Cardiac septum (tissue), 1 donor: ENCODE measurements at places on chromosomes 5 and 9. TPM values are rescaled to one million over a fixed set of nuclear protein-coding genes. Genes with fewer than 3 reads are reported as not detected.

GRCh38 chr5:17399931-17400330 is 98.1 kb upstream of the TAF11L2 start:
- no peak for DNase-seq

DNA sequence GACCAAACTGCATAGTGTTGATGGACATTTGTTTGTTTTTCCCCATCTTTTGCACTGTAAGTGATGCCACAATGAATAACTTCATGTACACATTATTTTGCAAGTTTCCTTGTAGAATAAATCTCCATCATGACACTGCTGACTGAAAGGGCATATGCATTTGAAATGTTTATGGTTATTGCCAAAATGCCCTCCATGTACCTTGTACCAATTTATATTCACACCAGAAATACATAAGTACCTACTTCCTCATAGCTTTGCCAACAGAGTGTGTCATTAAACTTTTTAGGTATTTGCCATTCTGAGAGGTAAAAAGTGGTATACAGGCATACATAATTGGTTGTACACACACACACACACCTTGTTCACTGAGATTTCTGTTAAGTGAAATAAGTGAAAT is 361.0 kb upstream of the PCSK5 start:
- no peak for DNase-seq

GRCh38 chr9:89686126-89686525 is 81.3 kb downstream of the GADD45G start:
- DNase-seq, result no peak

GRCh38 chr5:77844623-77845323 is 68.6 kb upstream of the TBCA start:
- no peak for DNase-seq

GRCh38 chr5:31674371-31674951 is 35.5 kb downstream of the PDZD2 start:
- DNase-seq, result no peak

- DNase-seq, result no peak
Observed at GRCh38 chr9:79287708-79288290, 284.0 kb upstream of the TLE4 start.

- no peak for DNase-seq
Observed at GRCh38 chr5:64125521-64125920, 40.1 kb upstream of the RNF180 start.

GRCh38 chr5:107968998-107969397 is 298.3 kb upstream of the EFNA5 start:
- no peak for DNase-seq

GRCh38 chr9:134699343-134699740 is 57.7 kb downstream of the COL5A1 start:
- no peak for DNase-seq

DNA sequence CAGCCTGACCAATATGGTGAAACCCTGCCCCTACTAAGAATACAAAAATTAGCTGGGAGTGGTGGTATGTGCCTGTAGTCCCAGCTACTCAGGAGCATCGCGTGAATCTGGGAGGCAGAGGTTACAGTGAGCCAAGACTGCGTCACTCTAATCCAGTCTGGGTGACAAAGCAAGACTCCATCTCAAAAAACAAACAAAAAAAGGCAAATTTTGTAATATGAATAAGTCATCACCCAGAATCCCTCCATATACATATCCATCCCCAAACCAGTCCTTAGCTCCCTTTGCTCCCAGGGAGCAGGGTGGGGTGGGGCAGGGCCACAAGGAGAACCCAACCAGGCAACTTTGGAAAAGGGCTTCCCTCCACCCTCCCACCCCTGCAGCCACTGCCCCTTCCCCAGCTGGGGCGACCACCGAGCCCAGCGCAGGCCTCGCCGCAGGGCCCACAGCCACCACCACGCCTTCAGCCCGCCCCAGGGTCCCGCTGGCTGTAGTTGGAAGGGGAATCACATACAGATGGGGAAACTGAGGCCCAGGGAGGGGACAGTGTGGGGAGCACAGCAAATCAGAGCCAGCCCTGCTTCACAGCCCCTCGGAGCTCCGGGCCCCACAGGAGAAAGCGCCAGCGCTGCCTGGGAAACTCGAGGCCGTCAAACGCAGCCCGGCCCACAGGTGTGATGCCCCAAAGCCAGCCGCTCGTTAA is 7.8 kb downstream of the NOTCH1 start:
- no peak for DNase-seq

DNA sequence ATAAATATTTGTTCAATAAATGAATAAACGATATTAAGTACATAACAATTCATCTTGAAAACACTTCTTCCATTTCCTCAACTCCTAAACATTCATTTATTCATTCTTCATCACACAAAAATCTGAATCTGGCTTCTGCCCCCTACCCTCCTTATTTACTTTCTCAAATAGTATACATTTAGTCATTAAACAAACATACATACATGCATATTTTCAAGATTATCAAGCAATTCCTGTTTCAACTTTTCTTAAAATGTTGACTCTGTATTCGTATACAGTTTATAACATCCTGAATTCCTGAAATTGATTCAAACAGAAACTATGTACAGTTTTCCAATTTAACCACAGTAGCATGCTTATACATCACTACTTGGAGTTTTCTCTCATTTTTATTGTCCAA is 129.0 kb downstream of the MUSK start:
- DNase-seq, result no peak

DNA sequence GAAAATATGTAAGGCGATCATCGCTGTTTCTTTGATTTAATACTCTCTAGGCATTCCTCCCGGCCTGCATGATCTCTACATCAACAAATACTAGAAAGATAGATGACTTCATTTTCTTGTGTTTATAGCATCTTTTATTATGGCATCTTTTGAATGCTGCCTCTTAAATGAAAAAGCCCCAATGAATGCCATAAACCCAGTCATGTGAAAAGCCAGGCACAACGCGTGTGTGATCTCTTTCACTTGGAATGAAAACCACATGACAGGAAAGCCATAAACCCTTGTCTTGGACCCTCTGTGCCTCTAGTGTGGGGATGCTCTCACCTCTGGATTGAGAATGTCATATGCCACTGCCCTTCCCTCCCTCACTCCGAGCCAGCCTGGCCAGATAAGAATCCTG is 476.2 kb downstream of the SEMA5A start:
- DNase-seq, result no peak

DNA sequence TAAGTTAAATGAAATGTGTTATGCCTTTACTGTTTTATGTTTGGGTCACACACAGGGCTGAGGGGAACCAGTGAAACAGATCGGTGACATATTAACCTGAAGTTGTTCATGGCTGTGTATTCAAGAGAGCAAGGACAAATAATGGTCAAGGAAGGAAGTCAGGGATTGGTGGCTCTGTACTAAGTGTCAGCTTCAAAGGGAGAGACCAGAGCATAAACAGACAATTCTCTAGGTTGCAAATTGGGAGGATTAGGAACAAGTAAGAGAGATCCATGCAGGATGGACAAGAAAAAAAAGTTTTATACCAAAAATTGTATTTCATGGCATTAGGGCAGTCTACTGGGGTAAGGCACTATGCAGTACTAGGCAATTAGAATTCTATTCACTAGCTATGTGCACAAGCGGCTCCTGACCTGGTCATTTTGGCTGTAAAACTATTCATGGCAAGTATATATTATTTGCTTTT is 156.3 kb downstream of the PLPPR1 start:
- no peak for DNase-seq

- DNase-seq, result no peak
Observed at GRCh38 chr5:29193972-29194371, 1999.5 kb upstream of the CDH6 start.

DNA sequence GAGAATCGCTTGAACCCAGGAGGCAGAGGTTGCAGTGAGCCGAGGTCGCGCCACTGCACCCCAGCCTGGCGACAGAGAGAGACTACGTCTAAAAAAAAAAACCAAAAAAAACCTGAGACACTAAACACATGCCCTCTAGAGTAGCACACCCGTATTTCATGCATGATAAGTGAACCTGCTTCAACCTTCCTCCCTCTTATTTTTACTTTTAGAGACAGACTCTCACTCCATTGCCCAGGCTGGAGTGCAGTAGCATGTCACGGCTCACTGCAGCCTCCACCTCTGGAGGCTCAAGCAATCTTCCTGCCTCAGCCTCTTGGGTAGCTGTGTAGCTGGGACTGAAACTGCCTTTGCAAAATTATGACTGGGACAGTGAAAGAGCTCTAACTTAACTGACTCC is 17.6 kb upstream of the NANS start:
- DNase-seq, result peak; percentile 26

- no peak for DNase-seq
Observed at GRCh38 chr5:54882841-54883240, 102.6 kb downstream of the ESM1 start.

GRCh38 chr5:133344266-133344665 is 268.1 kb downstream of the FSTL4 start:
- no peak for DNase-seq

DNA sequence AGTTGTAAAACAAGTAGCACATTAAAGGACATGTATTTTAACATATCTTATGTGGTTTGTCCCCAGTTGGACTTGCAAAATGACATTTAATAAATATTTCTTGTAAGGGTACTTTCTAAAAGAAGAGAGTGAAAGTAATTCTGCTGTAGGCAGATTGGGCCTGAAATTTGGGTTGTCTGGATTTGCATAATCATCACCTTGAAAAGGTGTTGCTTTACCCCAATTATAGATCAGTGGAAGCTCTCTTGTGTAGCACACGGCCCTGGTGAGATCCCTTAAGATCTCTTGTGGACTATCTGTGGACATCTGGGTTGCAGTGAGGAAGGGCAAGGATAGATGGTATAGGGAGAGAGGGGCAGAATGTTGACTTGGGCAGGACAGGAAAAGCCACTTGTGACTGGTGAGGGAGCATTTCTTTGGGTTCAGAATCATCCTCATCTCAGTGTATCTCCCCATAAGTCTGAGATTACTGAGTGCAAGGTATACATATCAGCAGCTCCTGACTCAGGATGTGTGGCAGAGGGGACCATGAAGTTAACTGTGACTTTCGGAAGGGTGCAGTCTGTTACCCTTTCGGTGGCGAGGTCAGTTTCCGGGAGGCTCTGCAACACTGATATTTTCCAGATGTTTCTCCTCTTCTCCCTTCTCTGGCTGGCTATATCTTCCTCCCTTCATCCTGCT is 2.0 kb upstream of the TNFAIP8 start:
- DNase-seq, result no peak

DNA sequence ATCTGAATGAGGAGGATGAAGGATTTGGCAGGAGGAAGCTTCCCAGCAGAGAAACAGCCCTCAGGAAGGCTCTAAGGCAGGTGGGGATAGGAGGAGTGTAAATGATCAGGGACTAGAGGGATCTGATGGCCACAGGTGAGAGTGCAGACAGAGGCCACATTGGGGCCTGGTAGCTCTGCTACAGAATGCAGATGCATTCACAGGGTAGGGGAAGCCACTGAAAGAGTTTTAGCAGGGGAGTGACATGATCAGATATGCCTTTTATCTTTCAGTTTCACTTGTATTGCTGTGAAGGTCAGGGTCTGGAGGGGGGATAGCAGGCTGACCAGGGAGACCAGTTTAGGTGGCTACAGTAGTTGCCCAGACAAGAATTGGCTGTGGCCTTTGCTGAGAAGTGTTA is 3.0 kb downstream of the TXNDC15 start:
- no peak for DNase-seq

DNA sequence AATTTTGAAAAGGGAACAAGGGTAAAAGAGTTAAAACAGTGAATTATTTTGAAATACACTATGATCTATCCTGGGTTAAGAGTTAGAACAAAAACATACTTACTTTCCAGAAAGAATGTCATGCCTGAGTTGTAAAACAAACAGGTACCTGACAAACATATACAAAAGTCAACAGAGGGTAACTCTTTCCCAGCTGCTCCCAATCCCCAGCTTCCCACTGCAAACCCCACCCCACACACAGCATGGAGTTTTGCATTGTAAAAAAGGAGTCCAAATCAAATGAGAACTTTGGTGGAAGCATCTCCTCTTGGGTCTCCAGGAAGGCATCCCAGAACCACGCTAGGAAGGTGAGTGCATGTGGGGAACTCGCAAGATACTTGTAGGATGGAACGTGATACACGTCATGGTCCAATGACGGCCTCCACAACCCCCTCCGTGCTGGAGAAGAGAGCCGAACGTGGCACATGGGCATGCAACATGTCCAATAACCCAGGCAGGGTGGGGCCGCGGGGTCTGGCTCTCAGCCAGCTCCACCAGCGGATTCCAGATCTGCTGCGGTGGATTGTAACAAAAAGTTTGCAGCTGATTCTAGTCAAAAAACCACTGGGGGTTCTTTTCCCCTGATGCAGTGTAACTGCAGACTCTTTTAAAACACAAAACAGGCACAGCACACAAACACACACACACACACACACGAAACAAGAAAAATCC is 55.8 kb downstream of the EPB41L4B start:
- peak; percentile 78 for DNase-seq

GRCh38 chr9:77725820-77726219 is 77.7 kb upstream of the GNA14 start:
- no peak for DNase-seq

NREP gene
- 24.1 TPM for total RNA-seq

ANKRD18B gene
- 2.0 TPM for total RNA-seq

DMRT1 gene
- not detected for total RNA-seq

MYO10 gene
- 4.6 TPM for total RNA-seq

SPINK6 gene
- total RNA-seq, result not detected

MTX3 gene
- total RNA-seq, result 15.9 TPM

CATSPER3 gene
- 0.54 TPM for total RNA-seq

SYK gene
- 4.7 TPM for total RNA-seq

CENPP gene
- total RNA-seq, result 3.5 TPM

DDX4 gene
- not detected for total RNA-seq

SLC6A19 gene
- total RNA-seq, result 0.05 TPM

CSF2 gene
- not detected for total RNA-seq

ASS1 gene
- total RNA-seq, result 53.7 TPM

AGPAT2 gene
- total RNA-seq, result 48.4 TPM

NXNL2 gene
- not detected for total RNA-seq
